G401 (cell line): ENCODE measurements at places on chromosomes 6 and 20.
A peak's percentile ranks its signal among the peaks of the same experiment; 100 is the strongest.

GRCh38 chr6:152054441-152054840, 247.0 kb downstream of the ESR1 start:
- DNase-seq = no peak

DNA sequence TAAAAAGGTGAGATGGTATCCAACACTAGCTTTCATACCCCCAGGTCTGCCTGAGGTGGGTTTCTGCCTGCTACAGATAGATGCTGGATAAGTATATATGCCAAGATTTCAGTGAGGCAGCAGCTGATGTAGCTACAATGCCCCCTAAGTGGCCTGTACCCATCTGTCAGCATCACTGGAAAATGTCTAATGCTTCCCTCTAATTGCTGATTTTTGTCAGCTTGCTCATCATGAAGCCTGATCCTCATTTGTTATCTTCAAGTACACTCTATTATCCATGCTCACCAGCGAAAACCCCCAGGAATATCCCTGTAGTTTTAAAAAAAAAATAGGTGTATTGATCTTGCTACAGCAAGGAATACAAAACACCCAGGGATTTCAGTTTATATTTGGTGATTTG, 32.2 kb downstream of the OPRM1 start:
- peak; percentile 59 for DNase-seq

DNA sequence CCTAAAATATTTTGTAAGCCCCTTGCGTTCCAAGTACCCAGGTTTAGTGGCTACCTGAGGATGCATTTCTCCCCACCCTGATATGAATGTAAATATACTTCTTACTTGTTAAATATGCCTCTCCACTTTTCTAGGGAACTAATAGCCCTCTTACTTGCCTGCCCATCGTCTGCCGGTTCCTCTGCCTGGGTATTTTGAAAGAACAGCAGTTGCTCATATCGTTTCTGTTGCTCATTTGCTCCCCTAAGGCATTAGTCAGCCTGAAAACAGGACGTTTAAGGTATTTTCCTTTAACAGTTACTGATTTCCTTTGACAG, 141.3 kb upstream of the CARMIL1 start:
- DNase-seq = no peak

- no peak for DNase-seq
These were observed 270.7 kb upstream of the TAB2 start for GRCh38 chr6:149046822-149047246.

DNA sequence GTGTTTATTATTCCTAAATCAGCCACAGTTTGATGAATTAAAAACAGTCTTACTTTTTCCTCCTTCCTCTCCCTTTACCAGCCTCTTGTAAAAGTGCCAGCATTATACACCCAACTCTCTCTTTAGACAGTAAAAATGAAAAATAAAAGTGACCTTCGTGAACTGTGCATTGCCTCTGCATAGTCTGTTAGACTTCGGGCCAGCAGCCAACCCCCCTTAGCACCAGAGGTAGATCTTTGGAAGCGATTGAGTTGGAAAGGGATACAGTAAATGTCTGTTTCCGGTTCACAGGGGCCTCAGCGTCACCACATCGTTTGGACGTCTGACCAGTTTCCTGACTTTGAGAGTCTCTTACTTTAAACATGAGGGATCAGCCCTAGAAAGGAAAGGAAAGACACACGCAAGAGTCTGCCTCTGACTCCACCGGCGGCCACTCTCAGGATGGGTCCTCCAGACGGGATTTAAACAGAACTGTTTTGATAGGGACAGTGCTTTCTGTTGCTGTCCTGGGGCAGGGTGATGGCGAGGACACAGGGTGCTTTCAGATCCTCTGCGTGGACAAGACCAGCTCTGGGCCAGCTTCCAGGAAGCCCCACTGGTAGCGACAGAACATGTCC, 206.6 kb upstream of the PREP start:
- DNase-seq = peak; percentile 73

GRCh38 chr6:87690441-87690840, 11.6 kb downstream of the AKIRIN2 start:
- DNase-seq = no peak

DNA sequence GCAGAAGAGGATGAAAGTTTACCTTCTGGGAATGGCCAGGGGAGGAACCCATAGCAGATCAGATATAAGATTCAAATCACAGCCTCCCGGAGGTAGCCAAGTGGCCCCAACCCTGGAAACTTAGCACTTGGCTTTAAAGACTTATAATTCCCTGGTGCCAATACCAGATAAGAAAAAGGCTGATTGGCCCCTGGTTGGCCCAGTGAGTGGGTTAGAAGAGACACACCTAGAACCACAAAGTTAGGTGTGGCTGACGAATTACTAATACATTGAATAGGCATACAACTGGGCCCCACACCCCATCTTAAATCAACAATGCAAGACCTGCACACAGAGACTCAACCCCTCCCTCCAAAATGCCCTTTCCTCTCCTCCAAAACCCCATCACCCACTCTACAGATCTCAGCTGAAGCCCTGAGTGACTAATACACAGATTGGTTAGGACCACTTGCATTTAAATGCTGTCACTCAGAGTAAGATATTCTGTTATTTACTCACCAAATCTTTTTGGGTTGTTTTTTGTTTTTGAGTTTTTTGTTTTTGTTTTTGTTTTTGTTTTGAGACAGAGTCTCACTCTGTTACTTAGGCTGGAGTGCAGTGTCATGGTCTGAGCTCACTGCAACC, 315.4 kb upstream of the JARID2 start:
- no peak for DNase-seq

GRCh38 chr6:53956068-53956711, 155.1 kb upstream of the MLIP start:
- peak; percentile 42 for DNase-seq

DNA sequence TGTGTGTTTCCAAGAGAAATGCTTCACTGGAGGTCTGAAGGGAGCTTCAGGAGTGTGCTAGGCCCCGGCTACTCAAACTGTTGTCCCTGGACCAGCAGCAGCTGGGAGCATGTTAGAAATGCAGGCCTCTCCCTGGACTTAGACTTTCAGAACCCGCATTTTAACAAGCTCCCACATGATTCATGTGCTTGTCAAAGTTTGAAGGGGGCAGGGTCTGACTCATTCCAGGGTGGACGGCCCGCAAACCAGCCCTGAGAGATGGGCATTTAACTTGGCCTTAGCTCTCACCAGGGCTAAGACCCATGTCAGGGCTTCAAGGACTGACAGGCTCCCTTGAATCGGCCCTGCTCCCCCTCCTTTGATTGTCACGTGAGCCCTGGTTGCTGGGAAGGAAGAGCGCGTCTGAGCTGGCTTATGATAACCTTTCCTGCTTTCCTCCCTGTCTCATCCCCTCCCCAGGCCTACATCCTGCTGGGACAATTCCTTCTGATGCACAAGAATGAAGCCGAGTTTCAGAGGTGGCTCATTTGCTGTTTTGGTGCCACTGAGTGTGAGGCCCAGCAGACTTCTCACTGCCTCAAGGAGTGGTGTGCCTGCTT, 35.5 kb downstream of the BANF2 start:
- no peak for DNase-seq

DNA sequence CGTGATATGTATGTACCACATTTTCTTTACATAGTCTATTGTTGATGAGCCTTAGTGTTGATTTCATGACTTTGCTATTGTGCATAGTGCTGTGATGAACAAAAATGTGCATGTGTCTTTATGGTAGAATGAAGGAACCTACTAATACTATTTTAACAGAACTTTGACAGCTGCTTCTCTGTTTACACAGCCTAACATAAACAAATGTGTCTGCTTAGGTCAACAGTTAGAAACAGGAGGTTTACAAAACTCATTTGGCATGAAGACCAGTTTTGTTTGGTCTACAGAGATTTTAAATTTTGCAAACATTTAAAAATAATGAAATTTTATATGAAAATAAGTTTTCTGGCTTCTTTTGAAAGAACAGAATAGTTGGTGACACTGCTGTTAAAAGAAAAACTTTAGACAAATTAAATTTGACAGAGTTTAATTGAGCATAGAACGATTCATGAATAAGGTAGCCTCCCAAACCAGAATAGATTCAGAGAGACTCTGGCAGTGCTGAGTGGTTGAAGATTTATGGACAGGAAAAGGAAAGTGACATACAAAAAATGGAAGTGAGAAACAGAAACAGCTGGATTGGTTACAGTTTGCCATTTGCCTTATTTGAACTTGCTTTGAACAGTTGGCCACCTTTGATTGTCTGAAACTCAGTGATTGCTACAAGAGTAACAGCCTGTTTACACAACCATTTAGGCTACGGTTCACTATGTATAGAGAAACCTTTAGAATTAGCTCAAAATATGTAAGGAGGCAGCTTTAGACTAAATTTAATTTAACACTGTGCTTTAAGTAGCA, 715.8 kb upstream of the HS3ST5 start:
- no peak for DNase-seq

GRCh38 chr6:26216886-26217713, 129.9 kb downstream of the HFE start:
- DNase-seq = peak; percentile 95

DNA sequence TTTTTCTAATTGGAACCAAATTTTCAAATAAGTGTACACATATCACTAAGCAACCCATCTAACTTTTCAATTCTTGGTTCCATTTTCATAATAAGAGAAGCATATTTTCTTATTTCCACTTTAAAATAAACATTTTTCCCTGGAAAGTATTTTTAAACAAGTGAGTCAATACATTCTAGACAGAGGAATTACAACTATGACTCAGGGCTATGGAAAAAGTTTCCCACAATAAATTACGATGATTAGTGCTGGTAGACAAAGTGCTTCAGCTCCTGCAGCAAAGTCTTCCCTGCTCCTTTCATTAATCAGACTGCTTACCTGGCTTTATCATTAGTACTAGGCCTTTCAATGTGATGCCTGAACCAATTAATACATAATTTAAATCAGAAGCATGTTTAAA, 322.5 kb downstream of the HACE1 start:
- no peak for DNase-seq

GRCh38 chr6:147640606-147641005, 132.1 kb downstream of the SAMD5 start:
- no peak for DNase-seq

GRCh38 chr20:63150911-63151531, 64.9 kb downstream of the YTHDF1 start:
- DNase-seq = no peak

- no peak for DNase-seq
These were observed 56.0 kb downstream of the MDN1 start for GRCh38 chr6:89763550-89763949.

DNA sequence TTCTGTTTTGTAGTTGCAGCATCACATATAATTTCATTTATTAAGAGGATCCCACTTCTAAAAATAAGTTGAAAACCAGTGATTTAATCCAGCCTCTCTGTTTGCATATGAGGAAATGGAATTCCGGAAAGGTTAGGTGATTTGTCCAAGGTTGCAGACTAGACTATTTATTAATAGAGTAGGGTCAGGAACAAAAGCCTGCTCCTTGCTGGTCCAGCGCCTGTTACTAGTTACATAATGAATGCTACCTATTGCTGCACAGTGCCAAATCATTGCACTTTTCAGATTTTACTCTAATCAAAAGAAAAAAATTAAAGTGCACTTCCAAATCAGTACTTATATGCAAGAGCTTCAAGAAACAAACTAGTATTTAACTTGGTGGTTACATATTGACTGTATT, 238.6 kb downstream of the ESR1 start:
- DNase-seq = no peak

- no peak for DNase-seq
These were observed 293.8 kb downstream of the FRK start for GRCh38 chr6:115766745-115767462.

GRCh38 chr6:52299653-52300052, 15.1 kb upstream of the MCM3 start:
- no peak for DNase-seq

GRCh38 chr6:109239651-109240321, 142.5 kb downstream of the CD164 start:
- DNase-seq = no peak

GRCh38 chr6:89122625-89123024, 4.8 kb upstream of the SRSF12 start:
- peak; percentile 72 for DNase-seq

DNA sequence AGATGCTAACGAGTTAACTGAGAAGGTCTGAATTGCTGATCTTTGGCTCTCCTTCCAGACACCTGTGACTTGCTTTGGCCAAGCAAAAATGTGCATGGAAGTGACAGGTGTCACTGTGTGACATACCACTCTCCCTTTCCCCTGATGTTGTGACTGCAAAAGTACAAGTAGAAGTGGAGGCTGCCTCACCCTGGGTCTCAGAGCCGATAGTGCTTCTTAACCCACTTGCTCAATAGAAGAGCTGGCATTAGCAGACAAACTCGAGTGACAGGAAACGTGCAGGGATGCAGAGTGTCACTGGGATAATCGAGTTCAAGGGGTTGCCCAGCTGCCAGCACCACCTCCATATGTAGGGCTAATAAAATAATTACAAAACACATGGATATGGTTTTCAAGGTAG, 16.4 kb upstream of the SPO11 start:
- DNase-seq = no peak
